ENCODE measurements at places on chromosomes 6 and 20.

DNA sequence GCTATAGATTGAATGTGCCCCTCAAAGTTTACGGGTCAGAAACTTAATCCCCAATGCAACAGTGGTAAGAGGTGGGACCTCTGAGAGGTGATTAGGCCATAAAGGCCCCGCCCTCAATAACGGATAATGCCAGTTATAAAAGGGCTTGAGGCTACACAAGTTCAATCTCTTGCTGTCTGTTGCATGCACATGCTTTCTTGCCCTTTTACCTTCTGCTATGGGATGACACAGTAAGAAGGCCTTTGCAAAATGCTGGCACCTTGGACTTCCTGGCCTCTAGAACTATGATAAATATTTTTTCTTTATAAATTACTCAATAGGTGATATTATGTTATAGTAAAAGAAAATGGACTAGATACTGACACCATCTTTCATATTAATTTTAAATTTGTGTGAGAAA is 806.1 kb downstream of the TENT5A start:
- no peak for DNase-seq

GRCh38 chr6:39801456-39802251 is 9.5 kb downstream of the DAAM2 start:
- no peak for DNase-seq

DNA sequence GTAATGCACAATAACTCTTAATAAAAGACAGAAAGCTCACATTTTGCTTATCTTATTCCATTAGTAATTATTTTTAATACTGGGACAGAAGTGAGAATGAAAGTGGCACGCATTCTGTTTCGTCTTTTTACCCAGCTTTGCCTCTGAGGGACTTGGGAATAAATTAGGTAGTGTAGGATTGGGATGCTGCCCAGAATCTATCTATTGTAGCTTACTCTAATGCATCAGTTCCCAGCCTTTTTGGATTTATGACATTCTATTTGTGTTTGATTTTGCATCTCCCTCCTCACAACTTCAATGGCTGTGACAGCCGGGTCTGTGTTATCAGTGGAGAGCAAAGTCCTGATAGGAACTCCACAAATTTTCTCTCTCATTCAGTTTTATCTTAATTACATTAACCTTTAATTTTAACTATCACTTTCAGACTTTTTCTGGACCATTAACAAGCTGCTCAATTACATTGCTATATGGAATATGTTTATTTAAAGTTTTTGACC is 62.9 kb upstream of the TULP4 start:
- DNase-seq, result no peak

- DNase-seq, result no peak
Measured at GRCh38 chr6:168163096-168163731, 84.2 kb upstream of the FRMD1 start.

GRCh38 chr20:41508335-41508734 is 109.8 kb downstream of the CHD6 start:
- no peak for DNase-seq
